SJCRH30 (cell line): ENCODE measurements at places on chromosomes 13 and 19.

DNA sequence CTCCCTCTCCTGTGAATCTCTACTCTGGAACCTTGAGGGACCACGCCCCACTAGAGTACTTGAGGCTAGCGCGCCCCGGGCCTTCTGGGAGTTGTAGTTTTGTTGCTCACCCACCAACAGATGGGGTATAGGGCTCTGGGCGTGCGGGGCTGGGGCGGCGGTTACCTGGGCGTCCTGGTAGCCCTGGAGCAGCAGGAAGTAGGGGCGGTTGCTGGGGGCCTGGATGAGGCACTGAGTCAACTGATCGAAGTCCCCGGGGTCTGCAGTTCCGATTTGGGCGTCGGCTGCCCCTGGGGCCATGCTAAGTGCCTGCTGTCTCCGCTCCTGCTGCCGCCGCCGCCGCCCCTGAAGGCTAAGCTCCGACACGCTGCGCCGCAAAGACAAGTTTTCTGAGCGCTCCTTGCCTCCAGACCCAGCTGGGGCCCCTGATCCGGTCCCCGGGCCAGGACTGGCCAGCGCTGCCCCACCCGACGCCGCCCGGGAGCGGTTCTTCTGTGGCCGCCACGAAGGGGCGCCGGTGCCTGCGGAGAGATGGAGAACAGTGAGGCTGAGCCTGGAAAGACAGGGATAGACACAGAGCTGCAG is 5.3 kb downstream of the RASIP1 start:
- DNase-seq: no peak

GRCh38 chr13:74206061-74206561 is 71.9 kb upstream of the KLF12 start:
- peak; percentile 32 for DNase-seq

DNA sequence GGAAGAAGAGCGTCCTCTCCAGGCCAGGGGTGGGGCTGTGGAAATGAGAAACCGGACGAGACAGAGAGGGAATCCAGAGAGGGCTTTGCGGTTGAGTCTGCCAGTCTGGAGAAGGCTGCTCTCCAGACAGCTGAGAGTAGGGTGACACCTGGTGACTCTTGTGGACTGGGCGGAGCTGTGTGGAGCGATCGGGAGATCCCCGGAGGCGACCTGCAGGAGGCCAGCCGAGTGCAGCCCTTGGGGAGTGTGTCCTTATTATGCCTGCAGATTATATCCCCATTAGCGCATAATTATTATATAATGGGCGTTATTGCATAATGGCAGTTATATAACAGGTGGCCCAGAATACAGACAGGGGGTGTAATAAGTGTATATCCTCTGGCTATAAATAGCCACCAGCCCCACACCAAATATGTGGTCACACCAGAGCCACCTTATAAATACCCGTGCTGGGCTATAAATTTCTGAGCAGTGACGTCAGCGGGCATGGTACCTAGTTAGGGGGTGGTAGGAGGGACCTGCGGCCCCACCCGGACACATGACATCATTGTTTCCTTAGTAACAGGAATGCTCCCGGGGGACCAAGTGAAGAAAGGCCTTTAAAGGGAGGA is 41.2 kb downstream of the NFIX start:
- peak; percentile 100 for DNase-seq

DNA sequence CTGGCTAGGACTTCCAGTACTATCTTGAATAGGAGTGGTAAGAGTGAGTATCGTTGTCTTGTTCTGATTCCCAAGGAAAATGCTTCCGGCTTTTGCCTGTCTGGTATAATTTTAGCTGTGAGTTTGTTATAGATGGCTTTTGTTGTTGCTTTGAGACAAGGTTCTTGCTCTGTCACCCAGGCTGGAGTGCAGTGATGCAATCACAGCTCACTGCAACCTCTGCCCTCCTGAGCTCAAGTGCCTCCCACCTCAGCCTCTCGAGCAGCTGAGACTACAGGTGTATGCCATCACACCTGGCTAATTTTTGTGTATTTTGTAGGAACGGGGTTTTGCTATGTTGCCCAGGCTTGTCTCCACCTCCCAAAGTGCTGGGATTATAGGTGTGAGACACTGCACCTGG is 6.1 kb upstream of the ZNF543 start:
- no peak for DNase-seq

- DNase-seq: no peak
Measured at GRCh38 chr13:97853550-97853949, 99.9 kb upstream of the IPO5 start.

- DNase-seq: no peak
Measured at GRCh38 chr13:22773465-22773864, 407.3 kb upstream of the SGCG start.

- DNase-seq: no peak
Measured at GRCh38 chr13:89113744-89114143, 1442.6 kb downstream of the SLITRK5 start.

- no peak for DNase-seq
Measured at GRCh38 chr19:38796154-38796553, 7.2 kb downstream of the LGALS7B start.
